NCI-H345 (cell line): ENCODE measurements at places on chromosomes 13 and 19.
A peak's percentile ranks its signal among the peaks of the same experiment; 100 is the strongest.

- DNase-seq = no peak
These were observed 32.7 kb upstream of the GPR183 start for GRCh38 chr13:99339736-99340397.

DNA sequence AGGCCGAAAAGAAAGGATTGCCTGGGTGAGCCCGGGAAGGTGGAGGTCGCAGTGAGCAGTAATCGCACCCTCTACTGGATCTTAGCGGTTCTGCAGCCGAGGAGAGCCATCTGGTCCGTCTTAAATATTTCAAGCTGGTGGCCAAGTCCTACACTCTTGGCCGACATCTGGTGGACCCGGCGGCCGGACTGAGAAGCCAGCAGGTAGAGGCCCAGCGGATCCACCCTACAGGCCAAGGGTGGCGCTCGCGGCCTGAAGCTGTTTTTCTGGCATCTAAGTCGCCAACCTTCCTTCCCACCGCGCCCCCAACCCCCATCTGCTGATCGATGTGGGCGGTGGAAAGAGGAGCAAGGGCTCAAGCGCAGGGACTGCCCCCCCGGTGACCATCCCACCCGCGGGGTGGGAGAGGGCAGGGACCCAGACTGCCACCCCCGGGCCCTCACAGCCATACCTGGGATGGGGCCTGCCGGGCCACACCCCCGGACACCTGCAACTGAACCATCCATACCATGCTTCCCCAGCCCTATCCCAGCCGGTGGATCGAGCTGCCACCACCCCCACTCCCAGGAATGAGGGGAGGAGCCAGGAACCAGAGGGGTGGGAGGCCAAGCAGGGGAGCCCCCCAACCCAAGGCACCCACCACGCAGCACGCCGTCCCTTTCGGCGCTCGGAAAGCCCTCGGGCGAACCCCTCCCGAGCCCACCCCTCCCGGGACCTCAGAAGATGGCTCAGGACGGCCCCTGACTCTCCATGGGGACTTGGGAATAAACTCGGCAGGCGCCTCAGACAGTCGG is 46.3 kb upstream of the ZNF730 start:
- no peak for DNase-seq

DNA sequence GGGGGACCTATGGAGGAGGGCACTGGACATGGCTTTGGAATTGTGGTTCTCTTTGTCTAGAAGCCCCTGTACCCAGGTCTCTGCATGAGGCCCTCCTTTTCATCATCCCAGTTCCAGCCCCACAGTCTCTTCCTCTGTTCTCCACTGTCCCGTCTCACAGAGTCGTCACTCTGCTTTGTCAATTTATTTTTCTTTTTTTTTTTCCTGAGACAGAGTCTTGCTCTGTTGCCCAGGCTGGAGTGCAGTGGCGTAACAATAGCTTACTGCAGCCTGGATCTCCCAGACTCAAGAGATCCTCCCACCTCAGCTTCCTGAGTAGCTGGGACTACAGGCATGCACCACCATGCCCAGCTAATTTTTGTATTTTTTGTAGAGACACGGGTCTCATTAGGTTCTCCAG is 619 bp upstream of the EXOC3L2 start:
- no peak for DNase-seq

DNA sequence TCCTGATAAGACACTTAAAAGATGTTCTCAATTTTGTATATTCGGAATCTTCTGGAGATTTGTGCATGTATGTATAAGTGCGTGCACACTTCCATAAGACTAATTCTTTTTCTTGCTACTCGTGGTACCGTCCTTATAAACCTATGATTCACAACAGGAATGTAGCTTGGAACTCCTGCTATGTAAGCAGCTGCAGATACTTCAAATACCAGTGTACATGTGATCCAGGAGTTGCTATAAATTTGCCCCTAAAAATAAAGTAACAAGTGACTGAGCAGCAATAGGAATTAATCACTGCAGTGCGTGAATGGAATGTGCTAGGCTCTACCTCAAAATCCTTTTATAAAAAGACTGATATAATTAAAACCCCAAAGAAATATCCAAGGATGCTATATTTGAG is 214.9 kb downstream of the KLF5 start:
- no peak for DNase-seq

DNA sequence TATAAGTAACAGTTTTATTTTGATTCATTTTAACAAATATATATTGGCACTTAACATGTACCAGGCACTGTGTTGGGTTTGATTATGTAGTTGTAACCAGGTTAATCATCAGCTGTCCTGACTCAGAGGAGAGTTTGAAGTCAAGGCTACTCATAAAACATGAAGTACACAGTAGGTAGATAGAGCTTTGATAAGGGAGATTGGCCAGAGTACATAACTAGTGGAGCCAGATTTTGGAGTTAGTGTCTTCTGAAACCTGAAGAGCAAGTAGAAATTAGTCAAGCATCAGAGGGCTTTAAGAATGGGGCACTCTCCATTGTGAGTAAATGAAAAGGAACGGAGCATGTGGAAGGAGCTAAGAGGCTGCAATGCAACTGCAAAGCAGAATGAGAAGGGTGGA is 333.9 kb downstream of the RFC3 start:
- no peak for DNase-seq

GRCh38 chr19:3250675-3251074 is 26.2 kb downstream of the CELF5 start:
- no peak for DNase-seq

- DNase-seq = no peak
These were observed 65.6 kb upstream of the TDRD3 start for GRCh38 chr13:60331249-60332012.

DNA sequence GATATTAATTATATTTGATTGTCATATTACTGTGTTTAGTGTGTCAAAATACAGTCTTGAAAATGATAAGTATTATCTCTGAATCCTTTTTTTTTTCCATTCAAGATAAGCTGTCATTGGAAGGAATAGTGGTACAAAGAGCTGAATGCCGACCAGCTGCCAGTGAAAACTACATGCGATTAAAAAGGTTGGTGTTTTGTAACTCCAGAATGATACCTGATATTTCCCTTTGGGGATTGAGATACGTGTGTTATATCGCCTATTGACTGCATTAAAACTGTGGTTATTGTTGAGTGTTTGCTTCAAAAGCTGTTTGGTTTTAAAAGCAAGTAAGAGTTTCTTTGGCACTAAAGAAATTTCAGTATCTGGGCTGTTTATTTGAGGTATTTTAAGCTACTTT is 6.5 kb upstream of the KCTD4 start:
- peak; percentile 28 for DNase-seq

DNA sequence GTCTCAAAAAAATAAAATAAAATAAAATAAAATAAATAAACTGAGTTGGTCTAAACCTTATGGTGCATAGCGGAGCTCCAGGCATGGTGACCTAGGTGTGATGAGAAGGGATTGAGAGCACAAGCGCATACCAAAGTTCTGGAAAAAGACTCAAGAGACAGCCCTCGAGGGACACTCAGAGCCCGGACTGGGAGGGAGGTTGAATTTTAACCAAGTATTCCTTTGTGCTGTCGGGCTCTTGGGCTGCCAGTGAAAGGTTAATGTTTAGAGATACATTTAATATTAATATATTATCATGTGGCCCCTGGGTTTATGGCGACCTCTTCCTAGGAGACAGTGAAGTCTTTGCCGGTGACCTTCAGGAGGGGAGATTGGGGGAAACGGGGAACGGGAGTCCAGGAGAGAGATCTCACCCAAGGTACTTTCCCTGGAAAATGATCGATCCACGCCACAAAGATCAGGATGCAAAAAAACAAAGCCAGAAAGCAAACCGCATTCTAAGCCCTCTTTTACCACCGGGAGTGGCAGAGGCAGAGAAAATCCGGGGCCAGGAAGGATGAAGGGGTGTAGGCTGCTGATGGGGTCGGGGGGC is 1.6 kb downstream of the FUT6 start:
- no peak for DNase-seq

DNA sequence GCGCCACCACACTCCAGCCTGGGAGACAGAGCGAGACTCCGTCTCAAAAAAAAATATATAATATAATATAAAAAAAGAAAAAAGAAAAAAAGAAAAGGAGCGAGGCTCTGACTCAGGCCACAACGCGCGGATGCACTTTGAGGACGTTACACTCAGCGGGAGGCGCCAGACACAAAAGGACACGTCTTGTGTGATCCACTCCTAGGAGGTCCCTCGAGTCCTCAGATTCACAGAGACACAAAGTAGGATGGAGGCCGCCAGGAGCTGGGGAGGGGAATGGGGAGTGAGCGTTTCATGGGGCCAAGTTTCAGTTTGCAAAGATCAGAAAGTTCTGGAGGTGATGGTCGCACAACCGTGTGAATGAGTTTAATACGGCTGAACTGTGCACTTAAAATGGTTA is 8.5 kb upstream of the ABHD17A start:
- no peak for DNase-seq

DNA sequence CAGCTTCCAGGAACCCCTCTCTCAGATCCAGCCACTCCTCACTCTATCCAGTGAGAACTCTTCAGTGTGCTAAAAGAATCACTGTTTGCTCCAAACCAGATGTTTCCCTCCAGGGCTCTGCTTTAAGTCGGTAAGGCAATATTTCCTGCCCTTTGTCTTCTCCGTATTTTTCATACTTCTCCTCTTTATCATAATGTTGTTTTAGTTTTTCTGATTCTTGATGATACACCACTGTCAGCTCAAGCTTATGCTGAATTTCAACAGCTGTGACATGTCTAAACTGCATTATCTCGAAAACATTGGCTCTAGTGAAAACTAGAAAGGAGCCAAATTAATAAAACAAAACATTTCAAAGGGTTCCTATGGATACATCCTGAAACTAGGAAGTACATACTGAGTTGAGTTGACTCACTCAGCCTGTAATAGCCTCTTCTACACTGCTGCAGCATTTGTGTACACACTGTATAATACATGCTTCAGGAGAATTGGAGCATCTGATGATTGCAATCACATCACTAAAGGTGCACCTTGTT is 39.8 kb downstream of the GPR180 start:
- DNase-seq = peak; percentile 86

- DNase-seq = no peak
These were observed 20.6 kb upstream of the USP29 start for GRCh38 chr19:57099199-57099661.

DNA sequence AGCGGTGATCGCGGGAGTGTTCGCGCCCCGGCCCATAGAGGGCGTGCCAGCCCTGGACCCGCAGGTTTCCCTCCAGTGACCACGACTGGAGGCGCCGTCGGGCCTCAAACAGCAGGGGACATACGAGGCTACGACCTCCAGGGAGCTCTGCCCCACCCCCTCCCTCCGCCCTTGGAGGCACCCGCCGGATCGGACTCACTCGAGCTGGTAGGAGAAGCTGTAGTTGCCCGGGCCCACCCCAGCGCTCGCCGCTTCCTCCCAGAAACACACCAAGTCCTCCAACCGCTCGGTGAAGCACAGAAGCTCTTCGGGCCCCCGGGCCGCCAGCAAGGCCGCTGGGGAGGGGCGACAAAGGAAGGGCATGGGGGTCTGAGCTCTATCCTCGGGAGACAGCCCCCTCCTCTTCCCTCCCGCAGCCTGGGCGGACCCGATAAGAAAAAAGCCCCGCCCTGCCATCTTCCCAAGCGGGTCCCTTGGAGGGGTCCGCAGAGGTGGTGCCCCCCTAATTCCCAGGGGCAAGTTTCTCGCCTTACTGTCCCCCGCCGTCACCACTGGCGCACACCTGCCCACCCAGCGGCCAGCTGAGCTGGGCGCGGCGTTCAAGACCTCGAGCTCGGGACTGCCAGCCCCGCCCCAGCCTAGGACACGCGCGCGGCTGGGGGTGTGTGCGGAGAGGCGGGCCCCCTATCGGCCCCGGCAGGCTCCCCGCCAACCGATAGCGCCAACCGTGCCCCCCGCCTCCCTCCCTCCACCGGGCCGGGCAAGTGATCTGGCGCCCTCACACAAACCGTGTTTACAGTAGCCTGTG is 1.0 kb downstream of the EPOR start:
- DNase-seq = peak; percentile 18

- DNase-seq = no peak
These were observed 216.8 kb downstream of the DIAPH3 start for GRCh38 chr13:59946944-59947343.

GRCh38 chr13:75985132-75985531 is 349.0 kb downstream of the LMO7 start:
- DNase-seq = no peak

DNA sequence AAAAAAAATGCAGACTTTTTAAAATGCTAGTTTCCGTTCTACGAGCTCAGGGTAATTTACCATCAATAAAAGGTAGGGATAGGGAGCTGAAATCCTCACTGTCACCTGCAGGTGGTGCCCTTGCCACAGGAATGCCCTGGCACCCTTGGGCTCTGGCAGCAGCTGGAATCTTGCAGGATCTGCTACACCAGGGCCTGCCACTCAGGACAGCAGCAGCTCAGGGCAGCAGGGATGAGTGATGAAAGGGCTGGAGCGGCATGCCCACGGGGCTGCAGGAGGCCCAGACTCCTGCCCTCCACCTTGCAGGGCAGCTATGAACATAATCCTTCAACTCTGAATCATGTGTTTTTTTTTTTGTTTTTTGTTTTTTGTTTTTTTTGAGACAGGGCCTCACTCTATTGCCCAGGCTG is 54.0 kb downstream of the GNG7 start:
- DNase-seq = peak; percentile 79

DNA sequence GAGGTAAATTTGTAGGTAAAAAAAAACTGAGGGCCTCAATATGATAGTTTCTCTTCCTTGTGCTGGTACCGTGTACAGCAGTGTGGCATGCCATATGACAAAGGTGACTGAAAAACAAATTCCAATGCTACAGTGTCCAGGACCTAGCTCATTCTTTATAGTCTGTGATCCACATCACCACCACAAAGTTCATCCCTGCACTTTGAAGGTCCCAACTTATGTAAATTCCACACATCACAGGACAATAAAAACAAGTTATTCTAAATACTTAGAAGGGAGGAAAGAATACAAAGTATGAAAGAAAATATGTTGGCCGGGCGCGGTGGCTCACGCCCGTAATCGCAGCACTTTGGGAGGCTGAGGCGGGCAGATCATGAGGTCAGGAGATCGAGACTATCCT is 314.6 kb upstream of the SGCG start:
- DNase-seq = no peak

DNA sequence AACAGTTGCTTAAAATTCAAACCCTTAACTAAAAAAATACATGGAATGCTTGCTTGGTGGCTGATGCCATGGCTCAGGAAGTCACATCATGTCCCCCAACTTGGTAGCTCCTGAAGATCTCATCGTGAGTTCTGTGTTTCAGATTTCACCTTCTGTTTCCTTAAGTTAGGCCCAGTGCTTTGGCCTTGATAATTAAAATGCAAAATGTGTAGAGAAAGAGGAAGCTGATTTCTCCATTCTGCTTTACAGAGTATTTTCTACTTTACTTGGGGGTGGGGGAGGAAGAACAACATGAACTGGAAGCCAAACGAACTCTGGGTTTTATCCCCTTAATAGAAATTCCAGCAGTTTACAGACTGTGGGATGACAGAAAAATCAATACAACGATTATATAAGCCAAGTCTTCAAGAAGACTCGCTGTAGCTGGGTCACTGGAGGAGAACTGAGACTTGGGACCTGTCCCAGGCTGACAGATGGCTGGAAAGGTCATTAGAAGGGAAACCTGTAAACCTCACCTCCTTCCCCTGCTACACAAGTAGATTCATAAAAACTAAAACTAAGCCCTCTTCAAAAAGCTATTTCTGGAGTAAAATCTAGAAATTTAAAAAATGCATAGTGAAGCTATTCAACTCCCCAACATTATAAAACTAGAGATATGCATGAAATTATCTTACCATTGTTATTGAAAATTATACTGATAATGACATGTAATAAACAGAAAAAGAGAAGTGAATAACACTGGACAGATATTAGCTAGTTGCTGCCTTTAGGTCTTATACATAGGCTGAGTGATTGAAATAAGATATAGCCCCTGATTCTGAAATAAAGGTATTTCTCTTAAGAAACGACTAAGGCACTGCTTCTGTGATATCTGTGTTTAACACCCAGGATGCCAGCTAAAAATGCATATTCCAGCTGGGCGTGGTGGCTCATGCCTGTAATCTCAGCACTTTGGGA is 22.1 kb upstream of the GGACT start:
- DNase-seq = no peak
